ENCODE measurements at places on chromosomes 7 and 10.
A peak's percentile ranks its signal among the peaks of the same experiment; 100 is the strongest.

- DNase-seq, result no peak
These were observed 79.2 kb downstream of the ZMIZ1 start for GRCh38 chr10:79147796-79148451.

DNA sequence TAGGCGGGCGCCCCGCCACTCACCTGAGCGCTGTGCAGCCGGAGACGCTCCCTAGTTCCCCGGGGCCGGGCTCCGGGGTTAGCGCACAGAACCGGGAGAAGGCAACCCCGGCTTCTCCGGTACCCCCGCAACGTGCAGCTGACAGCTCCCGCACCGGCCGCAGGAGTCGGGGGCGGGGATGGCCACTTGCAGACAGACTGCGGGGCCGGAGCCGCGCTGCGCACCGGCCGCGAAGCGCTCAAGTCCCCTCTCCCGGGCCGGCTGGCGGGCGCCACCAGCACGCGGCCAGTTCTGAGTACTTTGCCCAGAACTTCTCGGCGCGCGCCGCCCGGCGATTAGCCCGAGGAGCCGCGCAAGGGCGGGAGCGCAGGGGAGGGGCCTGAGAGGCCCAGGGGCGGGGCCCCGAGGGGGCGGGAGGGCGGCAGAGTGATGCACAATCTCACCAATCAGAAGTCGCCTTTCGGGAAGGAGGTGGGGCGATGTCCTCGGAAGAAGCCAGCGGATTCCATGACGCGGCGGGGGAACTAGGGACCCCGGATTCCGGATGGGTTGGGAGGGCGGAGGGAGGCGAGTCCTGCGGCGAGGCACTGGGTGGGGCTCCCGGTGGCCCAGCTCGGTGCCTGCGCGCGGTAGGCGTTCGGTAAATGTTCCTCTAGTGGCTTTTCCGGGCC lies at the start of gene OSBPL3:
TSS of gene OSBPL3 (minus strand) at position 316 of the 671 bp plus-strand sequence. CDS start 87,706 bp downstream, outside the sequence.
- DNase-seq, result peak; percentile 94

DNA sequence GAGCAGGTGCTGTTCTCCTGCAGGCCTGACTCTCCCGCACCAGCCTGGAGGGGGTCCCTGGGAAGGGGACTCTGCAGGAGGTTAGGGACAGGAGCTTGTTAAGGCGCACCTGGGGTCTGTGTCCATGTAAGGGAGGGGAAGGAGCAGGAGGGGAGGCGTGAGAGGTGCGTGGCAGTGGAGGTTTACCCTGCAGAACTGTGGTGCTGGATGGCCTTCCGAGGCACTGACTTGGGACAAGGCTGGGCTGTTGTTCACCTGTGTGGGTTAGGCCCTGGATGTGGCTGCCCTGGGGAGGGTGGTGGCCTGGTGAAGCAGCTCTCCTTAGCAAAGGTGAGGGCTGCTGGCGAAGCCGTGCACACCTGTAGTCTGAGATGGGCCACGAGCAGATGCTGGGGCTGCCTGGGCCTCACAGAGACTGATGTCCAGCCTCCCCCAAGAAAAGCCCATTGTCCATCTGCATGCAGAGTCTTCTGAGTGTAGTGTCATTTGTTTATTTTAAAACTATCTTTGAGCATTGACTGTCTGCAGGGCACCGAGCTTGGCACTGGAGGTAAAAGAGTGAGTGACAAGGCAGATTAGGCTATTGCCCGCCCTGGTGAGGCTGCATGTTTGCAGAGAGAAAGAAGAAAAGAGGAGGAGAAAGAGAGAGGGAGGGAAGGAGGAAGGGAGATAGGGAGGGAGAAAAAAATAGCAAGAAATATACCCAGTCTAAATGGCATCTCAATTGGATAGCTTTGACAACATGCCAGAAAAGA lies 225.3 kb downstream of the GLRX3 start:
- no peak for DNase-seq

- no peak for DNase-seq
These were observed 298.2 kb downstream of the SORCS1 start for GRCh38 chr10:106866244-106866845.

- DNase-seq, result no peak
These were observed 513.8 kb downstream of the MAGI2 start for GRCh38 chr7:78939669-78940068.

DNA sequence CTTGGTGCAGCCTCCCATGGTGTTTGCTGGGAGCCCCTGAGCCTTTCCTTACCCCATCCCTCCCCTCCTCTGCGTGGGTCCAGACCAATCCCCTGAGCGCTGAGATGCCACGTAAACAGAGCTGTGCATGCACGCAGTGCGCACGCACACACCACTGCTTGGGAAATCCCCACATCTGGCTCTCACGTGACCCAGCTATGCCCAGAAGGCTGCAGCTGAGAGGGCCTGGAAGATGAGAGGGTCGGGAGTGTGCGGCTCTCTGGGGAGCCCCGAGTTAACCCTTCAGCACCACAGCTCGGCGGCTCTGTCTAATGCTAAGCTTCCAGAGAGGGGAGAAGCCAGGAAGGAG lies 177.2 kb downstream of the SH3PXD2A start:
- DNase-seq, result peak; percentile 76

DNA sequence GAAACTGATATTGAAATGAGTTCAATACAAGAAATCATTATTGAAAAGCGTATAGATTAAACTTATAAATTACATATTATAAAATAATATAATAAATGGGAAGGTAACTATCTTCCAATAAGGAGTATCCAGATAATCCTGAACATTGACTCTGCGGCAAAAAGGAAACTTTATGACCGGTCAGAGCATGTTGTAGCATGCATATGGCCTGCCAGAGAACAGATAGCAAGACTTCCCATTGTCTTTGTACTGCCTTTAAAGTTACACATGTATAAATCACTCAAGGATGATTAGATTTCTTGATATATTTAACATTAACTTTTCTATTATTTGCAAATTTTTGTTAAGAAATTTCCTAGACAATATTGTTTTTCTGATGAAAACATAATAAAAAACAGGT lies 56.2 kb upstream of the ETV1 start:
- DNase-seq, result no peak

- no peak for DNase-seq
These were observed 13.3 kb upstream of the AKR1B10 start for GRCh38 chr7:134514106-134514505.

DNA sequence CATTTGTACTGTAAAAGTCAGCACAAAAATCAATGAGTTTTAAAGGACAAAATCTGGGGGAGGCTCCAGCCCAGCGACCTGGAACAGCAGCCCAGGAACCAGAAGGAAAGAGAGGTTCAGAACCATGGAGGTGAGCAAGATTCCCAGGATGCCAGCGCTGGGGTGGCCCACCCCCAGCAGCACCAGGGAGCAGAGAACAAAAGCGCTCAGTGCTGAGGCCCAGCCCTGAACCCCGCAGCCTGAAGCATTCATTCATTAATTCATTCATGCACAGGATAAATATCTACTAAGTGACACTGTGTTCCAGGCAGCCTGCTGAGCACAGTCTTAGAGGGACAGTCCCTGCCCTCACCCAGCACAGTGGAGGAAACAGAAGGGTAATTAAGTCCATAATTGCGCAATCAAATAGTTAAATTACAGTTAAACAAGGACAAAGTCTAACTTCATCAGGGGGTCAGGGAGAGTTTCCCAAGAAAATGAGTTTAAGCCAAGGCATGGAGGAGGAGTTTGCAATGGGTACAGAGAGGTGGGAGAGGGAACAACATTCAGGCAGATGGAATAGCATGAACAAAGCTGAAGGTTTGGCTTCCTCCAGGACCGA lies 202.3 kb downstream of the GRID1 start:
- DNase-seq, result no peak

GRCh38 chr7:11168650-11169170 lies 195.0 kb downstream of the PHF14 start:
- no peak for DNase-seq

GRCh38 chr7:155363146-155363539 lies 65.5 kb downstream of the INSIG1 start:
- DNase-seq, result no peak

DNA sequence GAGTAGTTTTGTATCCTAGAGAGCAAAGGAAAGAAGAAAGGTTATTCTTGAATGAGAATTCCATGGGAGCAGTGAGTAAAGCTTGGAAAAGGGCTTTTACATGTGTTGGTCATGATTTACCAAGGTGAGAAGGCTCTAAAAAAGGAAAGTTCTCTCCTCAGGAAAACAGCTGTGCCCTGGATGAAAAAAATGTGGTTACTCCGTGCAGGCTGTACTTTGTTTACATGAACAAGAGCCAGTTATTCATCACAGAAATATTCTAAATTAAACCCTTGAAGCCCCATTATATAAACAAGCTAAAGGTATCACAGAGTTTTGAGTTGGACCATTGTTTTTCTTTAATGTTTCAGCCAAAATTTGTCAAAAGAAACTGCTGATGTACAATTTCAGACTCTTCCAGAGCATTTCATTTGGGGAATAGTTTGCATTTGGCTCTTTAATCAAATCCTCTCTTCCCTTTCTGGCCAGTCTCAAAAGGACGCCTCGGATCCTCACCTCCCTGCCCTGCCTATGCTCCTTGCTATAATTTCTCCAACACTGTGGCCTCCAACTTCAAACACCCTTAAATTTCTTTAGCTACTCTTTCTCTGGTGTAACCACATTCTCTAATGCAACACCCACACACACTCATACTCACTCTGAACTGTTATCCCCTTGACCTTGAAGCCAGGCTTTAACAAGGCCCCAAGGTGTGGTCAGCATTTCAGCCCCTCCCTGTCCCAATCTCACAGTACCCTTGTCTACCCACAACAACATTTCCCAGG lies 47.4 kb downstream of the AFAP1L2 start:
- DNase-seq, result no peak

DNA sequence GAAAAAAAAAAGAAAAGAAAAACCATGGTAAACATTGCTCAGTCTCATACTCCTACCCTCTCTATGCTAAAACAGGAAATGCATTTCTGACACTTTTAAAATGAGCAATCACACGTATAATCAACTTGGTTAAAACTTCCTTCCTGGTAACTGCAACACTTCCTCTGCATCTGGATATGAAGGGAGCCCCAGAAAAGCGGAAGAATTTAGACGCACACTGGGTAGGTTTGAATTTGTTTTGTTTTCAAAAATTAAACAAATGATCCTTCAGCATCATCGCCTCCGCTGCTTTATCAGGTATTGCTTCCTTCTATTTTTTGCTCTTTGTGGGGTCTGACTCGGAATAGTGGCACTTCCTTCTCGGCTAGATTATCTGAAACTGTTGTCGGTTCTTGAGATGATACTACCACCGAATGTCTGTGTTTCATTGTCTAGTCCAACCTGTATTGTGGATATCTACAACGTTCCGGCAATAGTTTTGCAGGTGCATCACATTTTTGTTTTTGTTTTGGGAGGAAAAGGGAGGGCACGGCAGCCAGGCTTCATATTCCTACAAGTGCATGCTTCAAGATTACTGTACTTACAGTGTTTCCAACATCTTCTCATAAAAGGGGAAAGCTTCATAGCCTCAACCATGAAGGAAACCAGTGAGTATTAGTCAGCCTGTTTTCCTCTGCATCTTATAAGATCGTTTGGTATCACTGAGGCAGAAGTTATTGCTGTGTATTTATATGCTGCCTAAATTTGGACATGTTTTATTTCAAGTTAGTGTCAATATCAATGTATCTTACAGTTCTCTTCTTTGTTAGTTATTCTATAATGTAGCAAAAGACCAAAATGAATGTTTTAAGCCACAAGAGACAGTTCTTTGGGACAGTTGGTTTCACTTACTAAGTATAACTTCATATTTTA lies at the start of gene PIK3CG:
TSS of gene PIK3CG (plus strand) at position 153 of the 912 bp plus-strand sequence. CDS start 2,280 bp downstream, outside the sequence.
- DNase-seq, result no peak

DNA sequence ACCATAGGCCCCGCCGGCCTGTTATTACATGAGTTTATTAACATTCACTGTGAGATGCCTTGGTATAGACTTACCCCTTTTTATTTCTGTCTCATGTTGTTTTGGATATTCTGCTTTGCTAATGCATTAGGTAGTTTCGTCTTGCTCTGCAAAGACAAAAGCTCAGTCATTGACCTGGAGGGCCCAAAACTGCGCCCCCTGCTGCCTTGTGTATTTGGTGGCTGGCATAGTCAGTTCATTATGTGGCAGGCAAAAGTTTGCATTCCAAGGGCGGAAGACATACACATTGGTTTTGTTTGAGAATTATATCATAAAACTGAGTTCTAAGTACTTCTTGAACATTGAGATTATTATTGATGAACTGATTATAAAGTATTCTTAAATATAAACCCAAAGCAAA lies 372.5 kb downstream of the SDK1 start:
- DNase-seq, result peak; percentile 49

- no peak for DNase-seq
These were observed 30.7 kb downstream of the MTPN start for GRCh38 chr7:135946289-135947055.

DNA sequence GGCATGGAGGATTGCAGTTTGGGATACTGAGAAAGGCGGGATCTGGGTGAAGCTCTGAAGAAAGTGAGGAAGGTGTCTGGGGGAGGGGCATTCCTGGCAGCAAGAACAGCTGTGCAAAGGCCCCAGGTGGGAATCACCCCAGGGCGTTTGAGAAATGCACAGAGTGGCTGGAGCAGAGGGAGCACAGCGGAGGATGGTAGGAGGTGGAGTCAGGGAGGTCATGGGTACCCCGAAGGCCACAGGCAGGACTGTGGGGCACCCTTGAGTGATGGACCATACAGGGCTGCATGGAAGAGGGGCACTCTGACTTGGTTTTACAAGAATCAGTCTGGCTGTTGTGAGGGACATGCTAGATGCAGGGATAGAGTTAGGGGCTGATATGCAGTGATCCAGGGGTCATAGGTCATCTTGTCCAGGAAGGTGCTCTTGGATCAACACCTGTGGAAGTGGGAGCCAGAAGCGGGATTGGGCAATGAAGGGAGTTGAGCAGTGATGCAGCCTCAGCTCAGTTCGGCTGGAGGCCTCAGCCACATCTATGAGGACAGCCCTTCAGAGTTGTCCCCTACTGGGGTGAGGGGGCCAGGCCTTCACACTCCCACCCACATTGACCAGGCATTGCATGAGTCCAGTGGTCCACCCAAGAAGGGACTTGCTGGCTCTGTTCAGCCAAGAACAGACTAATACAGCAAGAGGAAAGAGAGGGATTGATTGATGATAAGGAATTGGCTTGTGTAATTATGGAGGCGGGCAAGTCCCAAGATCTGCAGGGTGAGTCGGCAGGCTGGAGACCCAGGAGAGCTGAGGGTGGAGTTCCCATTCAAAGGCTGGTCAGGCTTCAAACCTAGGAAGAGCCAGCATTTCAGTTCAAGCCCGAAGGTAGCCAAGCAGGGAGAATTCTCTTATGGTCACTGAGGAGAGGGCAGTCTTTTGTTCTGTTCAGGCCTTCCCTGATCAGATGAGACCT lies 48.7 kb downstream of the TSPAN15 start:
- DNase-seq, result no peak

GRCh38 chr10:126083009-126083408 lies 186.6 kb downstream of the FANK1 start:
- DNase-seq, result no peak

DNA sequence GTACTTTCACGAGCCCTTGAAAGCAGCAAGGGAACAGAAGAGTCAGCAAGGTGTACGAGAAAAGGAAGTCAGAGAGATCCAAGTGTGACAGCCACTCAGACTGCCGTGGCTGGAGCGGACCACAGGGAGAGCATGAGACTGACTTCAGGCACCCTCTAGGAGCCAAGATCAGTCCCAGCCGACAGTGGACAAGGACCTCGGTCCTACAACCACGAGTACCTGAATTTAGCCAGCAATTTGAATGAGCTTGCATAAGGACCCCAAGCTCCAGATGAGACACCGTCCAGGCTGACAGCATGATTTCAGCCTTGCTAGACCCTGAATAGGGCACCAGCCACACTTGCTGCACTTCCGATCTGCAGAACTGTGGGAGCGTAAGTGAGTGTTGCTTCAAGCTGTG lies 13.7 kb upstream of the EBF3 start:
- DNase-seq, result no peak

All from stimulated activated CD4-positive, alpha-beta T cell treated with anti-CD3 and anti-CD28 coated beads, Interleukin-15, amount 100 ng/mL, for 48 hours (primary cell).